Epithelial cell of esophagus (primary cell): ENCODE measurements at places on chromosomes 4 and X.

- DNase-seq = no peak
Observed at GRCh38 chr4:168553714-168554370, 57.0 kb downstream of the PALLD start.

DNA sequence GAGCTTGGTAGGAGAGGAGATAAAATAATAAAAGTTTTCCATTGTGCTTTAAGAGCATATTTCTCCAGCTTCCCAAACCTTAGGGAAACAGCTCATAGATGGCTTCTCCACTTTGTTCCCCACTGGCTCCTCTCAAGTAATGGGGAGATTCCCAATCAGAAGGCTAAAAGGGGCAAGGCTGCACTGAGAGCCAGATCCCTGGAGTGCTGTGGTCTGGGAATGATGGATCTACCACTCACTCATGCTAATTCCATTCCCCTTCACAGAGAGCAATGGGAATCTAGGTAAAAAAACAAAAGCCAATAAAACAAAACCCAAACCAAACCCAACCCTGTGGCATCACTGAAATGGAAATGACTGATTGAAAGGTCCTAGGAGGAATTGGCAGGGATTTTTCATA, 219.7 kb upstream of the MBNL3 start:
- no peak for DNase-seq

GRCh38 chr4:116244771-116245170, 840.6 kb downstream of the TRAM1L1 start:
- DNase-seq = no peak

GRCh38 chr4:11470438-11471045, 41.8 kb upstream of the HS3ST1 start:
- DNase-seq = peak; percentile 83

DNA sequence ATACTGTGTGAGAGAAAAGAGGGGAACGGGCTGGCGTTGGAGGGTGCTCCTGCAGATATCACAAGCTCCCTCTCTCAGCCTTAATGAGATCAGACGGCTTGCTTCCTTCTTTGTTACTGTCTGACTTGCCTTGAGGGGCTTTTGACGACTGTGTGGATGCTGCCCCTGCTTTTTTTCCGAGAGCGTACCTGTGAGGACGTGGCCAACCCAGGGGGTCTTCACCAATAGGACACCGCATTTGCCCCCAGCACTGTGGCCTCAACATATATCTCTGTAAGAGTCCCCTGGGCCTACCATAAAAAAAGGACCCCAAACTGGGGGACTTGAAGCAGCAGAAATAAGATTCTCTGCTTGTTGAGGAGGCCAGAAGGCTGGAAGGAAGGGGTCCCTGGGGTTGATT, 143.9 kb downstream of the SHOX start:
- DNase-seq = no peak

- no peak for DNase-seq
Observed at GRCh38 chrX:101906136-101906796, 25.6 kb downstream of the ZMAT1 start.

DNA sequence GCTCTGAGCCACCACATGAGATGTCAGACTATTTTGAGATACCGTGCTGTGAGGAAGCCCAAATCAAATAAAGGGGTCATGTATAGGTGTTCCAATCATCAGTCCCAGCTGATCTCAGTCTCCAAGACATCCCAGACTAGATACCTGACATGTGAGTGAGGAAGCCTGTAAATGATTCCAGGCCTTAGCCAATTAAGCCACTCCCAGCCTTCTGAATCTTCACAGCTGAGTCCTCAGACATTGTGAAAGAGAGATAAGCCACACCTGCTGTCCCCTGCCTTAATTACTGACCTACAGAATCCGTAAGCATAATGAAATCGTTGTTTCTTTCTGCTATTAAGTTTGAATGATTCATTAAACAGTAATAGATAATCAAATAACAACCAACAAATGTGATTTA, 671.4 kb downstream of the ZNF674 start:
- DNase-seq = peak; percentile 1

GRCh38 chr4:85722807-85723206, 247.9 kb downstream of the ARHGAP24 start:
- DNase-seq = peak; percentile 14

DNA sequence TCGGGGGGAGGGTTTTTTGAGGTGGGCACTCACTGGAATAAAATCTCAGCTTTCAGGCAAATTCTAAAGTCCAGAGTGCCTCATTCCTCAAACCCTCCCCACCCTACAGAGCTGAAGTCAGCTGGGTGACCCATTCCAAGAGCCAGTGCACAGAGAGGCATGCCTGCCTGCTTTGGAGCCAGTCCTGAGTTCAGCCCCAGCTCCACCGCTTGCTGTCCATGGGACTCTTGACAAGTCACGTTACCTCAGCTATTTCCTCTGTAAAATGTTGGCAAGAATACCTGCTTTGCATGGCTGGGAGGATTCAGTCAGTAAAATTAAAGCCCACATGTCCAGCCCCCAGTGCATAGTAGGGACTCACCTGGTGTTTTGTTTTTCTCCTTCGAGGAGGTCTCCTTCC, 125.9 kb upstream of the PJA1 start:
- no peak for DNase-seq

DNA sequence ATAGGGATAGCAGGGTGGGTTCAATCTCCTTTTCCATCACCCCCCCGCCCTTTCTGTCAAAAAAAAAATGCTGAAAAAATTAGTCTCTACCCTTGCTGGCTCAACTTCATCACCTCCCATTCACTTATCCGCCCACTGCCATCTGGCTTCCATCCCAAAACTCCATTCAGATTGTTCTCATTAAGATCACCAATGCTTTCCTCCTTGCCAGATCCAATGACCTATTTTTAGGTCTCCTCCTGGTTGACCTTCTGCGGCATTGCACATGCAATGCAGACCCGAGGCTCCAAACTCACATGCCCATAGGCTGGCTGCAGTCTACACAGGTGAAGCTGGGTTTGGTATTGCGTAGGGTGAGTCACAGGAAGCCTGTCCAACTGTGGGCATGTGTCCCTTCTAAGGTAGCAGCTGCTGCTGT, 21.1 kb upstream of the STIM2 start:
- peak; percentile 59 for DNase-seq

DNA sequence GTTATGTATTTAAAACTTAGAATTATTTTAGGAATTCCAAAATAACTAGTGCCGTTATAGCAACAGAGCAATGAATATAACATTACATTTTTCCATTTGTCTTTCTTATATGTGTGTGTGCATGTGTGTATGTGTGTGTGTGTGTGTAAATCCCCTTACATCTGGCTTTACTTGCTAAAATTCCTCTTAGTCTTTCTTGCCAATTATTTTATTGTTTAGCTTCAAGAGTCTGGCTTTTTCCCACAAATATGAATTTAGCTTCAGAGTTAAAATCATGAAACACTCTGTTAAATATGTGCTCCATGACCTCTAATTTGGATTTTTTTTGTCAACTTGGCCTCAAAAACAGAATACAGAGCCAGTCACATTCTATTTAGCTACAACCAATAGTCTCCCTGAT, 18.9 kb downstream of the FGF13 start:
- no peak for DNase-seq

DNA sequence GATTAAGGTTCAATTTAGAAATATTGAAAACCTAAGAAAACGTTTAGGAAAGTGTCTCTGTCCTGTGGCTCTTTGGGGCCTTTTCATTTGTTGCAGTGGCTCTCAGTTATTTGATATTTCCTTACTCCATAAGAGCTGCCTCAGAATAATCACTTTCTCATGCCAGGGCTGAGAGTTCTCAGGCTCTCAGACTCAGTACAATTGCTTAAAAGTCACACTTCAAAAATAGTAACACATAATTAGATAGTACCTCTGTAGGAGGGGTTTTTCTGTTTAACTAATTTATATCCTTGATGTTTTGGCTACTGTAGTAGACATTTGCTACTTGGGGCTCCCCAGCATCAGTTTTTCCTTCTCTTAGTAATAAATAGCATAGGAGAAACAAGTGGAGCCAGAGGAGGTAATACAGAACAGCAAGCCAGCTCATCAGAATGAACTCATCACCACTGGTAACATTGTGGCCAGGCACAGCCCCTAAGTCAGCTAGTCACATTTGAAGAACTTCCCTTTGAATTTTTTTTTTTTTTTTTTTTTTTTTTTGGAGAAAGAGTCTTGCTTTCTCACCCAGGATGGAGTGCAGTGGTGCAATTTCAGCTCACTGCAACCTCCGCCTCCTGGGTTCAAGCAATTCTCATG, 8.0 kb upstream of the HNRNPD start:
- DNase-seq = no peak

GRCh38 chrX:39492497-39493162, 605.1 kb downstream of the BCOR start:
- DNase-seq = peak; percentile 0

DNA sequence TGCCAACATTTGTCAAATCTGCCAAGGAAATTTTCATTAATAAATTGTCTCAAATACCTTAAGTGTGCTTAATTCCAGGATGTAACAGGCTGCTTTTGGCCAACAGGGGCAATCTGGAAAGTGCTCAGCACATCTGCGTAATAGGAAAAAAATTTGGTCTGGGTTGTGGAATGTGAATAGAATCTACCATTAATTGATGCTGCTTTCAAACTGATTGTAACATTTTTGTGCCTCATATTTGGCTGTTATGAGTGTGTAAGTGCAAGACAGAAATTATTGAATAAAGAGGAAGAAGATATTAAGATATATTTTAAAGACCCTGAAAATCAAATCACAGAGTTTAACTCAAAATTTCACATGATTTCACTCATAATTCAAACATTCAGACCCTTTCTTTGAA, 41.1 kb downstream of the REELD1 start:
- no peak for DNase-seq

DNA sequence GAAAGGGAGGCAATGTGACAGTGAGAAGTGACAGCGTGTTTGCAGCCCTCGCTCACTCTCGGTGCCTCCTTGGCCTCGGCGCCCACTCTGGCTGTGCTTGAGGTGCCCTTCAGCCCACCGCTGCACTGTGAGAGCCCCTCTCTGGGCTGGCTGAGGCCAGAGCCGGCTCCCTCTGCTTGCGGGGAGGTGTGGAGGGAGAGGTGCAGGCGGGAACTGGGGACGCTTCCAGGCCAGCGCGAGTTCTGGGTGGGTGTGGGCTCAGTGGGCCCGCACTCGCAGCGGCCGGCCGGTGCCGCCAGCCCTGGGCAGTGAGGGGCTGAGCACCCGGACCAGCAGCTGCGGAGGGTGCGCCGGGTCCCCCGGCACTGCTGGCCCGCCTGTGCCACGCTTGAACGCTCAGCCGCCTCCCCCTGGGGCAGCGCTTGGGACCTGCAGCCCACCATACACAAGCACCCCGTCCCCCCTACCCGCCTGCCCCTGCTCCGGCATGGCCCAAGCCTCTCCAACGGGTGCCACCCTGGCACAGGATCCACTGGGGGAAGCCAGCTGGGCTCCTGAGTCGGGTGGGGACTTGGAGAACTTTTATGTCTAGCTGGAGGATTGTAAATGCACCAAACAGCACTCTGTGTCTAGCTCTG, 1142.8 kb upstream of the INTU start:
- no peak for DNase-seq

- peak; percentile 43 for DNase-seq
Observed at GRCh38 chr4:152342293-152342692, 193.6 kb downstream of the FBXW7 start.

DNA sequence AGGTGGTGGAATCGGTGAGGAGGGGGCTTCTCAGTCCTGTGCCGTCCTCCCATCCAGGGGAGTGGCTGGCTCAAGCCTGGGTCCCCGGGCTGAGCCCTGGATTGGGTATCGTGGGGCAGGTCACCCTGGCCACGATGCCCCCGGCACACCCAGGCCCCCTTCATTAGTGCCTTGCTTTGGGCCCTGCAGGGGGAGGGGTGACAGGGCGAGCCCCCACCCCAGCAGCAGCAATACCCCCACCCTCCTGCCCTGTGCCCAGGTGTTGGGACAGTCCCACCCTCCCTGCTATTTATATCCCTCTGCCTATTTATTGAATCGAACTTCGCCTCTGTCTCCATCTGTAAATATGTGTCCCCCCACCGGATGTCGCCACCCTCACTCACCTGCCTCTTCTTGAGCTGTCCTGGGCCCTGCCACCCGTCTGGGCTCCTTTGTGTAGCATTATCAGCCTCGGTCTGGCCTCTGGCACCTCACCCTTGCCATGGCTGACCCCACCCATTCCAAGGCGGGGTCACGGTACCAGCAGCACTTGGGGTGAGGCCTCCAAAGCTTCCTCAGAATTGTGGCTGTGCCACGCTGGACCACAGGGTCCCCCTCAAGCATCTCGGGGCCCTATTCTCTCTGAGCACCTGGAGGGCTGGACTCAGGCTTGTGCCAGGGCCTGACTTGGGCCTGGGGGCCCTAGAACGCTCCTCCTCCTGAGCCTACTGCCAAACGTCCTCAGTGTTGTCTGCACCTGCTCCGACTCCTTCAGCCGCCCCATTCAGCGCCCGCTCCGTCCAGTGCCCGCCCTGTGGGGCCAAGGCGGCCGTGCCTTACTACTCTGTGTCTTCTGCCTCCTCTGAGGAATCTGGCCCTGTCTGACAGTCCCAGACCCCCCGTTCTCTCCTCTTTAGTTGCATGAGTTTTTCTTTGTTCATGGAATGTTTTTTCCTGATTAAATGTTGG, 6.1 kb downstream of the LAGE3 start:
- DNase-seq = no peak

GRCh38 chrX:82756272-82756671, 751.8 kb upstream of the POU3F4 start:
- peak; percentile 74 for DNase-seq

GRCh38 chrX:97790850-97791249, 907.1 kb downstream of the RPA4 start:
- no peak for DNase-seq

- no peak for DNase-seq
Observed at GRCh38 chrX:28981952-28982351, 394.7 kb downstream of the IL1RAPL1 start.

- DNase-seq = peak; percentile 9
Observed at GRCh38 chr4:101846550-101846949, 56.0 kb downstream of the BANK1 start.

GRCh38 chrX:13198056-13198761, 121.6 kb downstream of the ATXN3L start:
- DNase-seq = no peak

GRCh38 chr4:60544981-60545380, 655.1 kb upstream of the ADGRL3 start:
- no peak for DNase-seq

GRCh38 chr4:115852767-115853091, 739.3 kb upstream of the NDST4 start:
- no peak for DNase-seq

DNA sequence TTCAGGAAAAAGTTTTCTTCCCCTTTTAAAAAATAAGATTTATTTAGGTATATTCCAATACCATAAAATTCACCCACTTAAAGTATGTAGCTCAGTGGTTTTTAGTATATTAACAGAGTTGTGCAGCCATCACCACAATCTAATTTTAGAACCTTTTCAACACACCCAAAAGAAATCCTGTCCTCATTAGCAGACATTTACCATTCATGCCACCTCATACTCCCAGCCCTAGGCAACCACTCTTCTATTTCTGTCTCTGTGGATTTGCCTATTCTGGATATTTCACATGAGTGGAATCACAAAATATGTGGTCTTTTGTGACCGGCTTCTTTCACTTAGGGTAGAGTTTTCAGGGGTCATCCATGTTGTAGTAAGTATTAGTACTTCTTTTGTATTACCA, 7.4 kb downstream of the ZNF81 start:
- DNase-seq = no peak

DNA sequence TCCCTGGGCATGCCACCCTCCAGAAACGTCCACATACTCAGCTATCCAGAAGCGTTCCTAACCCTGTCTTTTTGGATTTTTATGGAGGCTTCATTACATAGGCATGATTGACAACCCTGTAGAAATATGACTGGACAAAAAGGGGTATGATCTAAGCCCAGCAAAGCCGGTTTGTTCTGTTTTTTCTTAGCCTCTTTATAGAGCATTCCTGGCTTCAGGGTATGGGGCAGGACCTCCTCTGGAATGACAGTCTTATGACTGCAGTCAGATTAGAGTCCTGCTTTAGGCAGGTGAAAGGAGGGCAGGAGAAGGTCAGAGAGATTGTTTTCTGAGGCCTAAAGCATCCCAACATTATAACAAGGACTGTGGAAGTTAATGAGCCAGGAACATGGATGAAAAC, 137.4 kb downstream of the DCLK2 start:
- peak; percentile 91 for DNase-seq
